Astrocyte (in vitro differentiated cells and primary cell): ENCODE measurements at places on chromosomes 4 and X. TPM values are rescaled to one million over a fixed set of nuclear protein-coding genes. Genes with fewer than 3 reads are reported as not detected.
A peak's percentile ranks its signal among the peaks of the same experiment; 100 is the strongest.

GPRASP1 gene
- 2.3 and 2.7 TPM in 2 replicates for total RNA-seq

- H3K36me3 ChIP-seq: no peaks in the 10 kb centered on the region
- no peak overlapping the region for H3K4me3 ChIP-seq
- no peak overlapping the region for H3K27ac ChIP-seq
Measured at GRCh38 chrX:252244-252956, 28.8 kb upstream of the PLCXD1 start.

DNA sequence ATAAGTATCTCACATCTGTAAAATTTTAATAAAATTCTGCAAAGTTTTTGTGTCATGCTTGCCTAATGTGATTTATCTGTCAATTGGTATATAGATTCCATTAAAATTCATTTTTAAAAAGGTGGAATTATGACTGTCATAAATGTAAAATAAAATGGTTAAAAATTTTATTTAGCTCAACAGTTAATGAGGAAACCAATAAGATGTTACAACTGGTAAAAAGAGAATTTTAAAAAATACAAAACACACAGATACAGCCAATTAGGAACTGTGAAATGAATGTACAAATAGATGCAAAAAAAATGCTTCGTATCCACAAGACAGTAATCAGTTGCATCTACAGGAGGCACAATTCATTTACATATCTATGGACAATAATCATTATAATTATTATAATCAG lies 297.6 kb downstream of the IL1RAPL1 start:
- H3K4me3 ChIP-seq: no peak overlapping the region
- no peak overlapping the region for H3K27ac ChIP-seq
- no peaks in the 10 kb centered on the region for H3K27me3 ChIP-seq
- H3K4me1 ChIP-seq: peaks cover 5% of the 10 kb centered on the region

DNA sequence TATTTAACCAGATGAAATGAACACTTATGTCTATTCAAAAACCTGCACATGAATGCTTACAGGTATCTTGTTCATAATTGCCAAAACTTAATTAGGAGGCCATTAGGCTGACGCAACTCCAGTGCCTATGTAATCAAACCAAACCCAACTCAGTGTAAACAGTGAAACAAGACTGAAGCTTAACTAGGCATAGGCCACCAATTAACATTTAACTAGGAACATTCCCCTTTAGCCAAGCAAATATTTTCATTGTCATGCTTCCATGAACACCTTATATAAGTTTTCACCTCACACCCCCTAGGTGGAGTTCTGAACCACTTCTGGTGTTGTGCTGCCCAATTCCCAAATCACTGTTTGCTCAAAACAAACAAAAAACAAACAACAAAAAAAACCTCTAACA lies 686.0 kb downstream of the STPG2 start:
- no peak overlapping the region for H3K4me3 ChIP-seq
- H3K36me3 ChIP-seq: no peaks in the 10 kb centered on the region
- no peak for DNase-seq
- H3K27ac ChIP-seq: no peak overlapping the region

GRCh38 chr4:165877286-165877685 lies 4.2 kb downstream of the TLL1 start:
- H3K4me1 ChIP-seq: peaks cover 23% of the 10 kb centered on the region
- no peak overlapping the region for H3K27ac ChIP-seq
- DNase-seq: no peak
- H3K4me3 ChIP-seq: no peak overlapping the region

- no peak overlapping the region for H3K4me3 ChIP-seq
- H3K27ac ChIP-seq: no peak overlapping the region
- DNase-seq: peak; percentile 39
- no peaks in the 10 kb centered on the region for H3K27me3 ChIP-seq
- H3K36me3 ChIP-seq: no peaks in the 10 kb centered on the region
- H3K4me1 ChIP-seq: no peaks in the 10 kb centered on the region
Measured at GRCh38 chr4:76363556-76364290, 57.2 kb downstream of the STBD1 start.

DNA sequence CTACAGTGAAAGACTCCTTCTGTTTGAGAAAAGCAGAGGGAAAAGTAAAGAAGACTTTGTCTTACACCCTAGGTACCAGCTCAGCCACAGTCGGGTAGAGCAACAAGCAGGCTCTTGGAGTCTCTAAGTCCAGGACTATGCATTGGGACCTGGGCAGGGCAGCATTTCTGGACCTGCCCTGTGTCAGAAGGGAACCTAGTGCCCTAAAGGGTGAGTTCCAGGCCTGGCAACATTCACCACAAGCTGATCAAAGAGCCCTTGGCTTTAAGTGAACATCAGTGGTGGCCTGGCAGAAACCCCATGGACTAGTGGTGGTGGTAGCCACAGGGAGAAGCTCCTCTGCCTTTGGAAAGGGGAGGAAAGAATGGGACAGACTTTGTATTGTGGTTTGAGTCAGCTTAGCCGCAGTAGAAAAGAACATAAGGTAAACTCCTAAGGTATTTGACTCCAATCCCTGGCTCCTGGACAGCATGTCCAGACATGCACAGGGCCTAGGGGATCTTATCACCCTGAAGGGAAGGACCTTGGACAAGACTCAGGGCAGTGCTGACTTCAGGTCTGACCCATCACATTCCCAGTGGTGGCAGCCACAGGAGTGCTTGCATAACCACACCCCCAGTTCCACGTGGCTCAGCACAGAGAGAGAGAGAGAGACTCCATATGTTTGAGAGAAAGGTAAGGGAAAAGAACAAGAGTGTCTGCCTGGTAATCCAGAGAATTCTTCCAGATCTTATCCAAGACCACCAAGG lies 32.6 kb downstream of the CCDC158 start:
- no peak overlapping the region for H3K27ac ChIP-seq
- no peaks in the 10 kb centered on the region for H3K36me3 ChIP-seq
- no peaks in the 10 kb centered on the region for H3K4me1 ChIP-seq
- DNase-seq: peak; percentile 14

LRRC66 gene
- 0.32 and 0.50 TPM in 2 replicates for total RNA-seq

DNA sequence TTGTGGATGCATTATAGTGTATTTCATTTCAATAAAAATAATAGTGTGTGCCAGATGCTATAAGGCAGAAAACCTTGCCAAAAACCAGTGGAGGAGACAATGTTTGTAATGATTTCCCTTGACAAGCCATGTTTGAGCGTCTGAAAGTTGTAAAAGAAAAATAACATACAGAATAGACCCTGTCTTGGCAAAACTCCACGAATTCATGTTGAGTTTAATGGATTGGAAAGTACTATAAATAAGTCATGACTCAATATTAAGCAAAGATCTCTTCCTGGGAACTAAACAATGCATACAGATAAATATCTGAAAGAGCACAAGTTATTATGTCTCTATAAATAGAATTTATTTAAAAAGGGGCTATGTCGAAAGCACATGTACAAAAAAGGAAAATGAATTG lies 543.5 kb downstream of the GABRG1 start:
- DNase-seq: no peak
- H3K4me1 ChIP-seq: no peaks in the 10 kb centered on the region
- no peaks in the 10 kb centered on the region for H3K27me3 ChIP-seq
- H3K27ac ChIP-seq: no peak overlapping the region
- no peaks in the 10 kb centered on the region for H3K36me3 ChIP-seq

DNA sequence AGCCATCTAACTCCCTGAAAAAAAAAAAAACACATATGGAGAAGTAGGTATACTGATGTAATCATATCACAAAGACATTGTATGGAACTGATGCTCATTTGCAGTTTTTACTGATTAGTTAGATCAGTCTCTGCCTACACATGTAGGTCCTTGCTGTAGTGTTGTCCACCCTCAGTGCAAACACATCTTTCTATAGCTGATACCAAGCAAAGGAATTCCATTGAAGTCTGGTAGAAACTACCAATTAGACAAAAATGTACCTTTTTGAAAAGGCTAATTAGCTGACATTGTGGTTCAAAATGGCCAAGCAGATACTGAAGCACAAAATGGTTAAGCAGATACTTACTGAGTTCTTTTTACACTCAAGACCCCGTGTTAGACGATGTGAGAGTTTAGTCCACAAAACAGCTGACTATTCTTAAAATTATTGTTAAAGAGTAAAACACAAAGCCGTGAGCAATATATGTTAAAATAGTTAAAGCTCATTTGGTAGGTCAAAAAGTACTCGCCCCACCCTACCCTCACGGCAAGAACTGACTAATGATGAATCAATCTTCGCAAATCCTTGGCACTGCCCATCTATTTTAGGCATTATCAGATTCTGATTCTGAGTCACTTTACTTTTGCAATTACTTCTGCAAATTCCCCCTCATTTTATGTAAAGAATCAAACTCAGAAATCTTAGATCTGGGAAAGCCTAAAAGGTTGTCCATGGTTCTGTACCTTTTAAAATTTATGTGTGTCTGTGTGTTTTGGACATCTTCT lies 40.4 kb downstream of the COL4A6 start:
- H3K27me3 ChIP-seq: no peaks in the 10 kb centered on the region
- H3K4me3 ChIP-seq: peak overlapping the region; percentile 32
- DNase-seq: peak; percentile 25
- H3K4me1 ChIP-seq: peaks cover 10% of the 10 kb centered on the region
- peak overlapping the region; percentile 47 for H3K27ac ChIP-seq
- H3K36me3 ChIP-seq: no peaks in the 10 kb centered on the region

DNA sequence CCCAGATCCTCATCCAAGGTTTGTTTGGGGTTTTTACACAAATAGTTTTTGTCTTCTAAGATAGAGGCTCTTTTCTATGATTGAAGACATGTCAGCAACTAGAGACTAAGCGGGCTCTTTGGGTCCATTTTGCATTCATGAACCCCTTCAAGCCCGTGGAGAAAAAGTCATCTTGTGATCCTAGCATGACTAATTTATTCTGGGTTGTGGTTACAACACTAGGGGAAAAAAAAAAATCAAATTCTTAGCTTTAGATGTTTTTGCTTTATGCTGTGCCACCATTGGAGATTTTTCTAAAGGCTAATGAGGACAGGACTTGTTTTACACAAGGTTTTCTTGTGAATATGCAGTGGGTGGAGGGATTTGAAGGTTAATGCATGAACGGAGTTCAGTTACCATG lies 440.0 kb downstream of the PCDH7 start:
- H3K4me3 ChIP-seq: no peak overlapping the region
- no peak overlapping the region for H3K27ac ChIP-seq
- DNase-seq: peak; percentile 22
- no peaks in the 10 kb centered on the region for H3K27me3 ChIP-seq

RGS12 gene
- total RNA-seq: 18.0 and 21.9 TPM in 2 replicates

MMRN1 gene
- 0.17 and 0.34 TPM in 2 replicates for total RNA-seq

GRCh38 chrX:150339736-150340135 lies 23.4 kb upstream of the MAMLD1 start:
- no peak overlapping the region for H3K4me3 ChIP-seq
- DNase-seq: no peak
- no peaks in the 10 kb centered on the region for H3K36me3 ChIP-seq
- H3K4me1 ChIP-seq: no peaks in the 10 kb centered on the region
- H3K27ac ChIP-seq: no peak overlapping the region

CHRDL1 gene
- 3.3 and 4.8 TPM in 2 replicates for total RNA-seq

DNA sequence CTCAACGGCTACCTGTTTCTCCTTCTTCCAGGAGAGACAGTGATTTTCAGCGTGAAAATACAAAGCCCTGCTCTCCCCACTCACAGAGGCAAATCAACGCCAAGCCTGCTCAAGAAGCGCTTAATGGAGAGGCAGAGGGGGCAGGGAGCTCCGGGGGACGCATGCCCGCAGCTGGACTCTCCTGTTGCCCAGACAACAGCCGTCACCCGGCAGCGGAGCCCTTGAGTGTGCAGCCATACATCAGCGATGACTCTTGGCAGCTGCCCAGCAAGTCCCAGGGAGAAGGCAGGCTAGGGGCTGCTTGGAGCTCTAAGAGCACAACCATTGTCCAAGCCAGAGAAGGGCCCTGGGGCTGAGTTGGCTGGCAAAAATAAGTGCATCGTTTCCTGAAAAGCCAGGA lies 71.0 kb upstream of the AFAP1 start:
- H3K36me3 ChIP-seq: no peaks in the 10 kb centered on the region
- peaks cover 7% of the 10 kb centered on the region for H3K4me1 ChIP-seq
- DNase-seq: peak; percentile 54
- H3K27ac ChIP-seq: no peak overlapping the region
- H3K4me3 ChIP-seq: no peak overlapping the region

DNA sequence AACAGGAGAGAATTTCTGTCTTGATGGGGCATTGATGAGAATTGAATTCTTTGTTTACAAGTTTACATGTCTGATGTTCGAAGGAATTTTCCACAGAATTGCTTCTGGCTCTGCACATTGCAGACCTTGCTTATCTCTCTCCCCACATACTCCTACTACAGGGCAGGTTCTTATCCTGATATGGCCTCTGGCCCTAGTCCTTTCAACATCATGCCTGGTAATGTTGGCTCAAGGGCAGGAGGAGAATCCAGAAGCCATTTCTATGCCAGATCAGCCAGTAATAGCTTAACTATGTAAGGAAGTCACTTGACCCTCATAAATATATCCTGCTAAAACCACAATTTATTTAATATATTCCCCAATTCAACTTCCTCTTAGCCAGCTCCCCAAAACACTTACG lies 24.3 kb upstream of the TSPAN5 start:
- no peak overlapping the region for H3K27ac ChIP-seq
- no peaks in the 10 kb centered on the region for H3K27me3 ChIP-seq
- peak; percentile 59 for DNase-seq
- H3K36me3 ChIP-seq: no peaks in the 10 kb centered on the region
- no peak overlapping the region for H3K4me3 ChIP-seq

DNA sequence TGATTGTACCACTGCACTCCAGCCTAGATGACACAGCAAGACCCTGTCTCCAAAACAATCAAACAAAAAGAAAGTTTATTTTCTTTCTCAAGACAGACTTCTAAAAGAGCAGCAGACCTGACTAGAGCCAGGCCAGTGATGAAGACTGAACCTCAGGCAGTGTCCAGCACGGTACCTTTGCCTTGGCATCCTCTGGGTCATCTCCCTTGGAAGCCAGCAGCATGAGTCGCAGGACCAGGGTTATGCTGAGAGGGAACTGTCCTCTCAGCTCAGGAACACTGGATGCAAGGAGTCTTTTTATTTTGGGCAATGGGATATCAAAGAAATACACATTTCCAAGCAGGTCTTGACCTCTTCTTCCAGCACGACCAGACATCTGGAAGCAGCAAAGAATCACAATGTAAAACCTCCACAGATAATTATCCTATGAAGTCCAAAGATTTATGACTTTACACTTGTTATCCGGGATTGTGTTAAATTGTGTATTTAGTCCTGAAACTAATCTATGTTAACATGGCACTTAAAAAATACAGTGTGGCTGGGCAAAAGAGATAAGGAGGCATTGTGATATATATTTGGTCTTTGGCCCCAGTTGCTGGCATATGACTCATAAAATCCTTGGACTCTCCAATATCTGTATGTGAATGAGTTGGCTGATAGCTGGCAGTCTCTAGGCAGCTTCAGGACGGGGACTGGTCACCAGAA lies 66.0 kb upstream of the DDX60 start:
- H3K4me3 ChIP-seq: no peak overlapping the region
- H3K27me3 ChIP-seq: no peaks in the 10 kb centered on the region
- peaks cover 10% of the 10 kb centered on the region for H3K4me1 ChIP-seq
- peak; percentile 25 for DNase-seq
- H3K36me3 ChIP-seq: no peaks in the 10 kb centered on the region

CT45A2 gene
- not detected in 2 replicates for total RNA-seq

DNA sequence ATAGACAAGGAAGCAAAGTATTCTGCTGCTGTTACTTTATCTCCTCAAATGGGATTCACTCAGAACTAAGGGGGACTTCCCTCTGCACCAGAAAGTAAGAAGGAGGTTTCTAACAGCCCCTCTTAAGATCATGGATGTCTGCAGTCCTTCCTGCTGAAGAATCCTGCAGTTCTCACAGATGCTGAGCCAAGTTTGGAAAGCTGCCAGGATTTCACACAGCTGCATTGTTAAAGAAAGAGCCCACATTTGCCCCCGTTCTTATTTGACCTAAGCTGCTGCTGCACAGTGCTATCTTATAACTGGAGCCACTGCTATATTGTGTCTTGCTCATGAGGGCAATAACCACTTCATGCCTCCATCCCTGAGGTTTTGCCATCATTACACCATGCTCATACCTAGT lies 81.1 kb downstream of the FAAH2 start:
- no peak overlapping the region for H3K27ac ChIP-seq
- no peaks in the 10 kb centered on the region for H3K36me3 ChIP-seq
- H3K4me1 ChIP-seq: no peaks in the 10 kb centered on the region
- no peak overlapping the region for H3K4me3 ChIP-seq
- no peaks in the 10 kb centered on the region for H3K27me3 ChIP-seq
